Stimulated activated CD4-positive, alpha-beta T cell treated with anti-CD3 and anti-CD28 coated beads, Interleukin-4, amount 100 ng/mL, for 4 hours (primary cell): ENCODE measurements at places on chromosomes 5 and 9.
A peak's percentile ranks its signal among the peaks of the same experiment; 100 is the strongest.

- no peak for DNase-seq
Observed at GRCh38 chr9:5670079-5670478, 41.2 kb downstream of the RIC1 start.

DNA sequence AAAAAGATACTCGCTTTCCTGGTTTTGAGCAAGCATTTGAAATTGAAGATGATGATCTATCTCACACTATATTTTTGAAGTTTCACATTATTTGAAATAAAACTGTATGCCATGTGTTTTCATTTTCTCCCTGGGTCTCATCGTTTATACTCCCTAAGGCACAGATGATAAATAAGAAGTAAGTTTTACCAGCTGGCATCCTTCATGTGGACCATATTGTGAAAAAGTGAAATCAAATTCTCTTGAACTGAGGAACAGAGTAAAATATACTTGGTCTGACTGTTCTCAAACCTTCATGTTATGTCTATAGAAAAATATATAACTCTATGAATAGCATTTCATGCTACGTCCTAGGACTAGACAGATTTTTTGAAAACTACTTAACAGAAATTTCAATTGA, 1600.9 kb upstream of the C9orf72 start:
- DNase-seq, result no peak

DNA sequence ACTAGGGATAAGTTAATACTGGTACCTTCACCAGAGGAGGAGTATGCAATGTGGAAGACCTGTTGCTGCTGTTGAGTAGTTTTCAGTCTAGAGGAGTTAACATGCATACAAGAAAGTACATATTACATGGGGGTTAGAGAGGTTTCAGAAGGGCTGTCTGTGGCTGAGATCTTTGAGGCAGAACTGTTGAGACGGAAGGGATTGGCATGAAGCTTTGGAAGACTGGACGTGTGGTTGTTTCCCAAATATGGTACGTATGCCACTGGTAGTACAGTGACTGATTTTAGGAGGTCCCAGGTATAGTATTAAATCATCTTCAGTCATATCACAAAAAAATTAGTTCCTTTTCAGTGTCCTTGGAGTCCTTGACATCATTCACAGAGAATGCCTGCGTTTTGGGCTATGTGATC, 17.6 kb downstream of the TNFAIP8 start:
- no peak for DNase-seq

DNA sequence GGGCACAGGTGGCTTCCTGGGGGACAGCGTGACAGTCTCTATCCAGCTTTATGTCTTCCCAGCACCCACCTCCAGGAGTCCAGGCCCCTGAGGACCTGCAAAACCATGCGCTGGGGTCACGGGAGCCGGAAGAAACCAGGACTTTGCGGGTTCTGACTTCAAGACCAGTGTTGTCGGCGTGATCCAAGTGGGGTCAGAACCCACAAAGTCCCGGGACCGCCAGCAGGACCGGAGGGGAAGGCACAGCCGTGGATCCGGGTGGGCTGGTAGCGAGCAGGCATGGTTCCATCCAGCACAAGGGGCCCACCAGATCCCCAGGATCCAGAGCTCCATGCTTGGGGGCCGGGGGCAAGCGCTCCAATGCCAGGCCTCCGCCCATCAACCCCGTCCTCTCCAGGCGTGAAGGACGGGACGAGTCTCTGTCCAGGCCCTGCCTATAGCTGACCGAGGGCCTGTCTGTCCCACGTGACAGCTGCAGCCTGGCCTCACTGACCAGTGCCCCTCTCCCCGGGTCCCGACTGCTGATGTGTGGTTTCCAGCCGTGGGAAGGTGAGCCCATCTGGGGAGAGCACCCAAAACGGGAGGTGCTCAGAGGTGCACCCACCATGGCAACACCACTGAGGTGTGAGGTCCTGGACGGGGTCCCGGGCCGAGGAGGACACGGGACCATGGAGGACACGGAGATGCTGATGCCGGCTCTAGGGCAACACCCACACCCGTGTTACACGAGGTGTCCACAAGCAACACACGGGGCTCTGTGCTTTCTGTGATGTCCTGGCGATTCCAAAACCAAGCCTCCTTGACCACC, 48.9 kb downstream of the SLC12A7 start:
- DNase-seq, result no peak

DNA sequence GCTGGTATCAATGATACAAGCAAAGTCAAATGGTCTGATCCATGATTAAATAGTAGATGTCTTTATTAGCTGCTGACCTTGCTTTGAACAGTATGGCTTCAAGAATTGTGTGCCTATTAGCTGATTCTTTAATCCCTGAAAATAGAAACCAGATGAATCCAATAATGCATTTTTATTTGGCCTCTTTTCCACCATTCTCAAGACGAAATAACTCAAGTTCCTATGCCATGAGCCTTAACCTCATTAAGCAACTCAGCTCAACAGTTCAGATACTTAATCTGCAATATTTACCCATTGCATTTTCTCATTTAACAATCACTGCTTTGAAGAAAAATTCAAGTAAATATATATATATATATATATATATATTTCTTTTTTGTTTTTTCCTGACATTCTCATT, 588.6 kb upstream of the MEF2C start:
- DNase-seq, result no peak

GRCh38 chr5:134537297-134537696, 11.8 kb downstream of the JADE2 start:
- DNase-seq, result no peak

DNA sequence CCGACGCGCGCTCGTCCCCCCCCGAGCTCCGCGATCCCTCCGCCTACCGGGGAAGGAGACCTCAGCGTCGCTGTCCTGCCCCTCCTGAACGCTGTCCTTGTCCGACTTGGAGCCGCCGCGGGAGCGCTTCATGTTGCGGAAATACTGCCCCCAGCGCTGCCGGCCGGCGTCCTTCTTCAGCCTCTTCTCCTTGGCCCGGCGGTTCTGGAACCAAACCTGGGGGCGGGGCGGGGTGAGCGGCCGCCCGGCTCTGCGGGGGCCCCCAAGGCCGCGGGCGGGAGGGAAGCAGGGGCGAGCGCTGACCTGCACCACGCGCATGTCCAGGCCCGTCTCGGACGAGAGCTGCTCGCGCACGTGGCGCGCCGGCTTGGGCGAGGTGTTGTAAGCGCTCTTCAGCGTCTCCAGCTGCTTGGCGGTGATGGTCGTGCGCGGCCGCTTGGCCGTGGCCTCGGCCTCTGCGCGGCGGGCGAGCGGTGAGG, 6.3 kb downstream of the LHX3 start:
- no peak for DNase-seq

- DNase-seq, result no peak
Observed at GRCh38 chr5:118921866-118922265, 66.5 kb downstream of the DTWD2 start.

GRCh38 chr5:133742431-133742988, 130.2 kb upstream of the FSTL4 start:
- DNase-seq, result no peak

- no peak for DNase-seq
Observed at GRCh38 chr5:78690253-78690972, 41.8 kb upstream of the LHFPL2 start.

DNA sequence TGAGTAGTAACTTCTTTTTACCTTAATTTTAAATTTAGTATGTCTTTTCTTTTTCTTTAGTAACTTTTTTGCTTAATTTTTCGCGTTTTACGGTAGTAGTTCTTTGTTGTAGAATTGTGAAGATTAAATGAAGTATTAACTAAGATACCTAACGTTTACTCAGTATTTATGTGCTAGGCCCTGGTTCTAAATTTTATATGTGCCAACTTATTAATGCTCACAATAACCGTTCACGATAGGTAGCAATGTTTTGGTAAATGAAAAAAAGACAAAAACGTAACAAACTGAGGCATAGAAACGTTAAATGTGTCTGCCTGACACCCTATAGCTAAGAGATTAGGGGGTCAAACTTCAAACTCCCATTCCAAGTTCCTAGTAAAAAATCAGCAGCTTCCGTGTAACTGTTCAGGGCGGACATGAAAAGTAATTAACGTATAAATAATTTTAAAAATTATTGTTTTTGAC, 1.2 kb downstream of the MRPS30 start:
- DNase-seq, result no peak

DNA sequence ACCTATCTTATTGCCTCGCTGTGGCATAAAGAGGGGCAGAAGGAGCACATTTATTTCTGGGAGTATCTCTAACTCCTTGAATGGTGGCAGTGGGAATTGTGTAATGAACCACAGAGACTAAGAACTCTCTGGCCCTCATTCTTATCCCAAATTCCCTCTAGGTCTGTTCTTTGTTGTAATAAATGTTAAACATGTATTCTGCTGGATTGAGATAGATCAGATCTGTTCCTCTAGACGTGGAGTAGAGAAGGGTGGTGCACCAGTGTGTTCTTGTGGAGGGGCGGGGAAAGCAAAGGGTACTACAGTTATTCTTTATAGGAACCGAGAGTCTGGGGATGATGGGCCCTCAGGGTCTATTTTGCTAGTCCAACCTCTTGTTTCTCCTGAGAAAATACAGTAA, 90.4 kb downstream of the UBE2R2 start:
- no peak for DNase-seq

DNA sequence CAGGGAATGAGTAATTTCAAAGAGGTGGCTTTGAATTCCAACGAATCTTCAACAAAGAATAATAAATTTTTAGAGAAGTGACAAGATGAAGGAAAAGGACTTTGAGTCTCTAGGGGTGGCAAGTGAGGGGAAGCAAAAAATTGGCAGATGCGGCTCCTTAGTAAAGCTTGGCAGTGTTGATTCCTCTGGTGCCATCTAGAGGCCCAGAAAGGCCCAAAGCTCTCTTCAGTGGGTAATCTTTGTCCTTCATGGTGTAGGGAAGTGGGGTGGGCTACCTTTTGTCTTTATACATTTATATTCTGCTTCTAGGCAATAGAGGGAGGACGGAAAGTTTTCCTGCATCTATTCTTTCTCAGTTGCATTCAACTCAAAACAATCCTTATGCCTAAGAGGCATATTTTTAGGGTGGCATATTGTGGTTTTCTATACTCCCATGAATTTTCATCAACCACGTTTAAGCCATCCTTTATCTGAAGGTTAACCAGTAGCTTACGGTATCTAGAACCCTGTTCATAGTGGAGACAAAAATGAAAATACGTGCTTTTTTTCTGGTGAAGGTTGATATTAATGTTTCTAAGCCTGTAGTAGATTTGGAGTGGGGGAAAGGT, 17.5 kb upstream of the ROPN1L start:
- no peak for DNase-seq

- no peak for DNase-seq
Observed at GRCh38 chr5:56475689-56476486, 242.8 kb upstream of the ANKRD55 start.

- no peak for DNase-seq
Observed at GRCh38 chr9:74309654-74310053, 187.5 kb upstream of the RORB start.

DNA sequence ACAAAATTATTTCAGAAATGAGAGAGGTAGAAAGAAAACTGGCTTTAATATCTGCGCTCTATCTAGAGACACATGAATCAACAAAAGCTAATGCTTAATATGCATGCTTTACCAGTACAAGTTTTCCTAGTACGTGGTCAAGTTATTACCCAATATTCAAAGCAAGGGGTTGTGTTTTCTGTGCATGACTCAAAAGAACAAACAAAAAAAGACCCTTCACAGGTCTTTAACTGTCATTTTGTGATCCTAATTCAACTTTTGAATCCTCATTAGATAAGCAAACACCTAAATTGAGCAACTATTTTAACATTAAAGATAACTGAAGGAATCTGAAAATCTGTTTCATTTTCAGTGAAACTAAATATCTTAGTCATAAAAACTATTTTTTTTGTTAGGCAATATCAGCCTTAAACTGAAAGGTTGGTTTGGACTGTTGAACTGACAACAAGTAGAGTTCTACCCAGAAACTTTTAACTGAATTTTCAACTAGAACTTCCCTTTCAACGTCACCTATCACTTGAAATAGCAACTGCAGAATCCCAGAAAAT, 12.5 kb downstream of the ST8SIA4 start:
- DNase-seq, result no peak

- DNase-seq, result no peak
Observed at GRCh38 chr5:171593401-171593800, 174.0 kb downstream of the FGF18 start.

DNA sequence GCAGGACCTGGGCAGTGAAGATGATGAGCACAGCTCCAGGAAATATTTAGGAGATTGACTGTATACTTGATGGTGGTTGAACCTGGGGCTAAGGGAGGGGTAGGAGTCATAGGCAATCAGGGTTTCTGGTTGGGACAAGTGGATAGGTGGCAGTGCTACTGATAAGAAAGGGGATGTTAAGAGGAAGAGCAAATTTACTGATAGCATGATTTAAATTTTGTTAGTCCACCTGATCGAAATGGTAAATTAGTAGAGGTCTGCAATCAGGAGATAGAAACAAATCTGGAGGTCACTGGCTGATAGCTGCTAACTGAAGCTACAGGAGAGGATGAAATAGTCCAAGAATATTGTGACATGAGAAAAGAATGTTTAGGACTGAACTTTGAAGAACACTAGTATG, 5.7 kb upstream of the C5orf34 start:
- DNase-seq, result no peak

DNA sequence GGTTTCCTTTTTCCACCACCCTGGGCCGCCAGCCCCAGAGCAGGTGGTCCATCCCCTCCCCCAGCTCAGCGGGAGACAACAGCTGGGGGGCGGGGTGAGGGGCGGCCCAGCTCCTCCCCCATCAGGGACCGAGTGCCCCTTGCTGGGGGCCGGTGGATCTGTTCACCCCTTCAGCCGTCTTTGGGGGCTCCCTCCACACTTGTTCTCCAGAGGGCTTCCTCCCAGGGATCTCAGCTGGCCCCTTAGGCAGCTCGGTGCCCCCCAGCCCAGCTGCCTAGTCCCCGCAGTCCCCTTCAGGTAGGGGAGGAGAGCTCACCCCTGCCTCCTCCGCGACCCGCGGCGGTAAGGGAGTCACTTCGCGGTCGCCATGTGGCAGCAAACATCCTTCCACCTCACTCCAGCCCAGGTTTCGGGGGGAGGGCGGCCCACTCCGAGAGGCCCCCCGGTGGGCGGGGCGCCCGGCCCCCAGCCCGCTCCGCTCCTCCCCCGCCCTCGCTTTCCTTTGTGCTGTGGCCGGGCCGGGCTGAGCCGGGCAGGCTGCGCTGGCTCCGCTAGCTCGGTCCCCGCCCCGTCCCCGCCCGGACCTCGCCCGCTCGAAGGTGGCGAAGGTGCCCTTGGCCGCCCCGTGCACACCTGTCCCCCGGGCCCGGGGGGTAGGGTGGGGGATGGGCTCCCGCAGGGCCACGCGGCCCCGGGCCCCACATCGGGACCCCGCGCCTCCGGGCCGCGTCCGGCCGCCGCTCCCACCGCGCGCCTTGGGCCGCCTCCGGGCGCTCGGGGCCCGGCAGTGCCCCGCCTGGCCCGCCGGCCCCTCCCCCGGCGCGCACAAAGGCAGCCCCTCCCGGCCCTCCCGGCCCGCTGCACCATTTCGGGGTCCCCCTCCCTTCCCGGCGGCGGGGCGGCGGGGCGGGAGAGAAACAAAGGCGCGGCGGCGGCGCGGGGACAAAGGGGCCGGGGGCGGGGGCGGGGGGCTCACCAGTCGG, 683 bp downstream of the DBN1 start:
- DNase-seq, result peak; percentile 51
